NCI-H774 (cell line): ENCODE measurements at places on chromosomes 12 and 14.

DNA sequence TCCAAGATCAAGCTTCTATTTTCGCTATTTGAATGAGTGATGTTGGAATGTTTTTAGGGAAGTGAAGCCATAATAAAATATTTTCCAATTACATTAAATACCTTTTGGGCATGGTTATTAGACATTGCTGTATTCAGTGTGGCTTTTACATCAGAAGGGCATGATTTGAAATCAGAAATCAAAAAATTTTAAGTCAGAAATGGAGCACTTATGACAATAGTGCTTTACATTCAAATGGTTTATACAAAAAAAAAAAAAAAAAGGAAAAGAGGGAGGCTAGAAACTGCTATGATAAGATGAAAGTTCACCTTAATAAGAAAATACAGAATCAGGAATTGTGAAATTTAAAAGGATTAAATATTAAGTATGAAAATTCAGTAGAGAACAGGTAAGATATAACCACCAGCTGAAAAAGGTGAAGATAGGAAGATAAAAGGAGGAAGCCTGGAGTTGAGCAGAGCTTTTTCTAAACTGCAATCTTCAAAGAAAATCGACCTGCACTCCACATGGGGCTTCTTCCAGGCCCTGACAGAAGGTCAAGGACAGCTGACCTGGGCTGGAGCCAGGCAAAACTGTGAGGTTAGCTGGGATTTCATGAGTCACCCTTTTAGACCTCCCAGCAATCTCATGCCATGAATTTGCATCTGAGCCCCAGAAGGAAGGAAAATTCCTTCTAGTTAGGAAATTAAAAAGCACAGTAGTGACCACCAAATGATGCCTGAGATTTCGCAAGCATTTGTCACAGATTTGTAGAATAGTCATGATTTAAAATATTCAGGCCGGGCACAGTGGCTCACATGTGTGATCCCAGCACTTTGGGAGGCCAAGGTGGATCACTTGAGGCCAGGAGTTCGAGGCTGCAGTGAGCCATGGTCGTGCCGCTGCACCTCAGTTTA lies 23.4 kb upstream of the BMP4 start:
- DNase-seq, result no peak

GRCh38 chr12:51036279-51036678 lies 10.1 kb upstream of the SLC11A2 start:
- no peak for DNase-seq

- DNase-seq, result no peak
Observed at GRCh38 chr12:82461836-82462235, 103.5 kb downstream of the METTL25 start.

DNA sequence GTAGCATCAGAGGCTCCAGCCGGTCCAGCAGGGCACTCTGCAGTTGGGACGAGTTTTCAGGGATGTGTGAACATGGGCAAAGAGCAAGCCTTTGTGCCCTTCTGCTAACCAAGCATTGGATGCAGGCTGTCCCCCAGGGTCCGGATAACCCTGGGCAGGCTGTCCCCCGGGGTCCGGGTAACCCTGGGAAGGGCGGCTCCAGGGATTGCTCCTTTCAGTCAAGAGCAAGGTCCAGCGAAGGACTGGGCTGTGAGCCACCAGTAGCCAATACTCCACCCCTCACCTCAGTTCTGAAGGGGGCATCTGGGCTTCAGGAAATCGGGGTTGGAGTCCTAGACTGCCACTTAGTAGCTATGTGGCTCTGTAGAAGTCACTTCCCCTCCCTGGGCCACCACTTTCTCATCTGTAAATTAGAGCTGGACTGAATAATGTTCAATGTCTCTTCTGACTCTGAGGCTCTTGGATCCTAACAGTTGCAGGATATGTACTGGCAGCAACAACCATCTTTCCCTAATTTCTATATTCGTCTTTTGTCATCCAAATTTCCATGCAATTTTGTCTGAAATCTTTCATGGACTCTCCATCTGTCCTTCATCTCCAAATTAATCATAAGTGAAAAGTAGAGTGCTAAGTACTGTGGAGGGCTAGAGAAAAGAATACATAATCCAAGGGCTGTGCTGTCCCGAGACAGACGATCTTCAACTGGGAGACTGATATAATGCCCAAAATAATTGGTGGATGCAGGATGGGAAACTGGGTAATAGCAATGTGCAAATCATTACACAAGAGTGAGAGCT lies 137.4 kb upstream of the NTF3 start:
- no peak for DNase-seq

DNA sequence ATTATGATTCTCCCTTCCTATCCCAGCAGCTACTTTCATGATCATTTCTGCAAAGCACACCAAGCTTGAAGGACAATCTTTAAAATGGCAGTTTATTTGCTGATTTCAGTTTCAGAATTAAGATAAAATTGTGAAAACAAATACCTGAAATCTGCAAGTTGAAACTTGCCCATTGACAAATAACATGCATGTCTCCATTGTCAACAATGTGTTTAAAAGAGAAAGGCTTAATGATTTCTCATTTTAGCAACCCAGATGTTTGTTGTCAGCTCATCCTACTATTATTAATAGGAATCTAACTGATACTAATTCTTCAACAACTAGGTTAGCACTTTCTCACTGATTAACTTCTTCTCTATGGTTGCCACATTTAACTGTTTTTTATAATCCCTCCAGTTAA lies 474.6 kb downstream of the PRKD1 start:
- no peak for DNase-seq

GRCh38 chr14:45089813-45090212 lies 5.9 kb downstream of the PRPF39 start:
- DNase-seq, result no peak
